Ureter (tissue), 1 donor: ENCODE measurements at places on chromosomes 12 and 14.

DNA sequence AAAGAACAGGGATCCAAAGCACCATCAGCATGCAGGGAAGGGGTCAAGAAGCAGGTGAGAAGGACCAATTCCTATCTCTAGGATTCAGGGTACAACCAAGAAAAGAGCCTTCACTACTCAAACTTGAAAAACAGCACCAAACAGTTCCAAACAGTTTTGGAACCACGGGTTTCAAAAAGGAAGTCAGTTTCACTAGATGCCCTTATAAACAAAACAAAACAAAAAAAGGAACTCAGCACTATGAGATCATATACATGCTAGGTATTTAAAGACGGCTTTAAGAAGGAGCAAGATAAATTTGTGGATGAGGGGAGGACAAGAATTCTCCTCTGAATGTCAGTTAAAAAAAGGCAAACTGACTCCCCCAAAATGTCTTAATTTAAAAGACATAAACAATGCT lies 6.0 kb downstream of the INSM2 start:
- no peak for DNase-seq

DNA sequence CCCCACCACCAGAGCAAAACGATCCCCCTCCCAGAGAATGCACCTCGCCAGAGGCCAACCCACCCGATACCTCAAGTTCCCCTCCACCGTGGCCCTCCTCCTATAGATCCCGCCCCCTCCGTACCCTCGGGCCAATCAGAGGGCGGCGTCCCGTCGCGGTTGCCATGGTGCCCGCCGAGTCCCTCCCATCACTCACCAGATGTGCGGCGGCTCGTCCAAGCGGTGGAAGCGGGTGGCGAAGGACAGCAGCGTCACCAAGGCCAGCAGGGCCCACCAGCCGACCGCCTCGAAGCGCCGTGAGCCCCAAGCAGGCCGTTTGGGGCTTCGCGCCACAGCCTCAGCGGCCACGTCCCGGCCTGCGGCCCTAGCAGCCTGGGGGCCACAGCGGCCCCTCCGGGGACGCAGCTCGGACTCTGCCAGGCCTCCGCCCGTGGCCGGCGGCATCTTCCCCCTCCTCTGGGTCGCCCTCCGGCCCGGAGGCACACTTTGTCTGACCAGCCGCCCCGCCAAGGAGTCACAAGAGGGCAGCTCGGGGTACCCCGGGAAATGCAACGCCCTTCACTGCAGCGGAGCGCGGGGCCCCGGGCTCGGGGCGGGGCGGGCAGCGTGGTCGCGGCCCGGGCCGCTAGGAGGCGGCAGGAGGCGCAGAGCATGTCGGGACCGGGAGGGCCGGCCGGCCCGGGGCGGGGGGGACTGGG lies at the start of gene POMT2:
POMT2 (minus strand) TSS at position 646 of the 698 bp plus-strand sequence; CDS start at position 444, 202 bp downstream.
- peak; percentile 95 for DNase-seq

DNA sequence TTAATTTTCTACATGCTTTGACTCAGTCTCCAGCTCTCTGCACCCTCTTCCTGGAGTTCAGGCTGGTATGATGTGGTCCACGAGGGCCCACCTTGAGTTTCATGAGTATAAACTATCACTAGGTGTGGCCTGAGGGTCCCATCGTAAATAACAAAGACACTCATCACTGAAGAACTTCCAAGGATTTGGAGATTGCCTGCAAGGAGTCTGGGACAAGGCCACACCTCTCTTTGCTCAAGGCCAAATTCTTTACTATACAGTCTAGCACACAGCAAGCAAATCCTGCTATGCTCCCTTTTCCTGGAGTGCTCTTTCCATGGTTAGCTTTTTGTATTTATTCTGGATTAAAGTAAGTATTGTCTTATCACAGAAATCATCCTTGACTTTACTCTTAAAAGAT lies 271.9 kb downstream of the SLC16A7 start:
- DNase-seq: no peak

- DNase-seq: no peak
Measured at GRCh38 chr12:26416550-26416949, 221.2 kb downstream of the SSPN start.

DNA sequence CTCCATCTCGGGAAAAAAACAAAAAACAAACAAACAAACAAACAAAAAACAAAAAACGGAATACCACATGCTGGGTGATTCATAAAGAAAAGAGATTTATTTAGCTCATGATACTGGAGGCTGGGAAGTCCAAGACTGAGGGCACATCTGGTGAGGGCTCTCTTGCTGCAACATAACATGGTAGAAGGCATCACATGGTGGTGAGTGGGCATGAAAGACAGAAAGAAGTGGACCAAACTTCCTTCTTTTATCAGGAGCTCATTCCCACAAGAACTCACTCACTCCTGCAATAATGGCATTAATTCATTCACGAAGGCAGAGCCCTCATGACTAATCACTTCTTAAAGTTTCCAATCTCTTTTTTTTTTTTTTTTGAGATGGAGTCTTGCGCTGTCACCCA lies 8.0 kb upstream of the LGMN start:
- DNase-seq: no peak

- no peak for DNase-seq
Measured at GRCh38 chr12:120971299-120972180, 6.8 kb upstream of the HNF1A start.

GRCh38 chr12:103827911-103828391 lies 13.1 kb downstream of the NT5DC3 start:
- DNase-seq: no peak

GRCh38 chr14:57660208-57660607 lies 166.6 kb upstream of the CCDC198 start:
- no peak for DNase-seq

DNA sequence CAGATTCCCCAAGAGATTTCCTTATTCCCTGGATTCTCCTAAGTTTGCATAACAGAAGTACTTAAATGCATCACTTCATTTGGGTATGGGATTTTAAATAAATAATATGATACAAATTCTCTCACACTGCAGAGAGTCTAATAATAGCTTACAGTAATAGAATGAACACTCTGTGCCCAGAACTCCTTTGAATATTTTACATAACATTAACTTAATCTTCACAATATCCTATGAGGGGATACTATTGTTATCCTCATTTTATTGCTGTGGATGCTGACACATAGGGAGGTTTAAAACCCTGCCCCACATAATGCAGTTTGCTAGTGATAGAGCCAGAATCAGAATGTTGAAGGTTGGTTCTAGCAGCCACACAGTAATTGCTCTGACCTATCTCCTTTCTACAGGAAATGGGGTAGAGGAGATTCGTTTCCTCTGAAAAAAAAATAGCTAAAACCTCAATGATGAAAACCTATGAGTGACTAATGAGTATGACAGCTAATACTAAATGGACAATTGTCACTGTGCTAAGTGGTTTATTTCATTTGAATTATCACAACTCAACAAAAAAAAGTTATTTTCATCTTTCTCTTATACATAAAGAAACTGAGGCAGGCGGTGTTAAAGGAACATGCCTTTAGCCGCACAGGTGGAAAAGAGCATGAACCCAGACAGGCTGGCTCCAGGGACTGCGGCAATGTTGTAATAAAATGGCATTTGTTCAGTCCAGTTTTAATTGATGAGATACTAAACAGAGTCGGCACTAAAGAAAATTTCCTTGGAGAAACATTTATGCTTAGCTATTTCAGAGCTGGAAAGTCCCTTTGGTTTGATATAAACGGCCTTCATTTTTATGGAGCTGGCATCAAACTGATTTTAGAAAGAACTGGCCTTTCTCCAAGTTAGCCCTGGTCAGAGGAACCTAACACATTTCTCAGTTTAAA lies 880.9 kb downstream of the NRXN3 start:
- no peak for DNase-seq

DNA sequence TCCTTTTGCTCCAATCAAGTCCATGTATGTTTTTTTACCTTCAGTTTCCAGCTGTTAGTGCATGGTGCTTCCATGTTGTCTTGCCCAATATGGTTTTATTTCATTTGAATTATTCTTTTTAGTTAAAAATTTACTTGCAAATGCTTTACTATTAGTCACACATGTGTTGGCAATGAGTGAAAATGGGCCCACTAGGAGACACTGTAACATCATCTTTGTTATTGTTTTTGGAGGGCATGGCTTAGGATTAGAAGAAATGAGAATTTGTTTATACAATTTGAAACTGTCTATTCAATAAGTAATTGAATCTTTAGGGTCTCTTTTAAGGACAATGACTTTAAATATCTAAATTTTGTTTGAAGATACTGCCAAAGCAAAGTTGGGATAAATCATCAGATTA lies 133.7 kb downstream of the BRMS1L start:
- no peak for DNase-seq

GRCh38 chr14:61652526-61653262 lies 42.6 kb upstream of the HIF1A start:
- DNase-seq: no peak

GRCh38 chr12:12212769-12213168 lies 54.1 kb downstream of the LRP6 start:
- no peak for DNase-seq

DNA sequence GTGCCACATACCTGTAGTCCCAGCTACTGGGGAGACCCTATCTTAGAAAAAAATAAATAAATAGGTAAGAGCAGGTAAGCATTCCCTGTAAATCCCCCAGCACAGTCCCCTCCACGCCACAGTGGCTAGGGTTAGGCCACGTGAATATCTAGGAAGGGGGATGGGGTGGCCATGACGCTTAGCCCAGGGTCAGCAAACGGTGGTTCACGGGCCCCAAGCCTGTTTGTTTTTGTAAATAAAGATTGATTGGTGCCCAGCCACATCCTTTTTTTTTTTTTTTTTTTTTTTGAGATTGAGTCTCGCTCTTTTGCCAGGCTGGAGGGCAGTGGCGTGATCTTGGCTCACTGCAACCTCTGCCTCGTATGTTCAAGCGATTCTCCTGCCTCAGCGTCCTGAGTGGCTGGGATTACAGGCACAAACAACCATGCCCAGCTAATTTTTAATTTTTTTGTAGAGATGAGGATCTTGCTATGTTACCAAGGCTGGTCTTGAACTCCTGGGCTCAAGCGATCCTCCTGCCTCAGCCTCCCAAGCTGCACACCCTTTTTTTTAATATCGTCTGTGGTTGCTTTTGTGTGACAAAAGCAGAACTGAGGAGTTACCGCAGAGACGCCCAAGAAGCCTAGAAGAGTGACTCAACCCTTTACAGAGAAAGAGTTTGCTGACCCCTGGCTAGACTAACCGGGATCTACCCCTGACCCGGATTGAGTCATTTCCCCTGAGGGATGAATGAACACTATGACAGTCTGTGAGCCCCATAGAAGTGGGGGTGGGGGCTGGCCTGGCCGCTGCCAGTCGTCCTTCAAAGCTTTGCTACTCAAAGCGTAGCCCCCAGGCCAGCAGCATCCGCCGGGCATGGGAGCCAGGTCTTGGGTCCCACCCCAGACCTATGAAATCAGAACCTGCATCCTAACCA lies 113.7 kb upstream of the NCOR2 start:
- DNase-seq: no peak
